ENCODE measurements at places on chromosomes 2 and 18. TPM values are rescaled to one million over a fixed set of nuclear protein-coding genes. Genes with fewer than 3 reads are reported as not detected.

Gene UGT1A4
- total RNA-seq: 0.21 TPM

Gene GKN1
- not detected for total RNA-seq

Gene TMEM182
- 3.7 TPM for total RNA-seq

GRCh38 chr18:8052237-8052701 lies 485.2 kb downstream of the PTPRM start:
- H3K27ac ChIP-seq: no peak overlapping the region
- no peak overlapping the region for H3K4me3 ChIP-seq

GRCh38 chr2:158729873-158730620 lies 65.1 kb upstream of the DAPL1 start:
- H3K4me1 ChIP-seq: peaks cover 21% of the 10 kb centered on the region
- DNase-seq: no peak
- H3K4me3 ChIP-seq: no peak overlapping the region
- H3K27me3 ChIP-seq: no peaks in the 10 kb centered on the region

GRCh38 chr18:54828986-54829385 lies 709 bp downstream of the RAB27B start:
- DNase-seq: no peak
- H3K4me1 ChIP-seq: peaks cover 10% of the 10 kb centered on the region
- no peak overlapping the region for H3K27ac ChIP-seq
- H3K36me3 ChIP-seq: no peaks in the 10 kb centered on the region

DNA sequence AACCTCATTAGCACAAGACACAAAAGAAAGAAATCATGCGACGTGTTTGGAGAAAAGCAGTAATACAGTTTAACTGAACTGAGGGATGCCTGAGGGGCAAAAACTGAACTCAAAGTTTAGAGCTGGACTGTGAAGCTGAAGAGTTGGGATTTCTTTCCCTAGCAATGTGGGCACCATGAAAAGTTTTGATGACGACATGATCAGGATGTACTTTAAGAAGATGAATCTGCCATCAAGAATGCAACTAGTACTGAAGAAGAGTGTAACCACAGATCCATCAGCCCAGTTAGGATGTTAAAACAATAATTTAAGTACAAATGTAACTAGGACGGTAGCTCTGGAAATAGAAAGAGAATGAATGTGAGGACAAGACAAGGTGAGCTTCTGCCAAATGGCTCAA lies 196.2 kb downstream of the VWC2L start:
- no peaks in the 10 kb centered on the region for H3K36me3 ChIP-seq
- no peak overlapping the region for H3K27ac ChIP-seq
- no peak overlapping the region for H3K4me3 ChIP-seq
- DNase-seq: no peak

DNA sequence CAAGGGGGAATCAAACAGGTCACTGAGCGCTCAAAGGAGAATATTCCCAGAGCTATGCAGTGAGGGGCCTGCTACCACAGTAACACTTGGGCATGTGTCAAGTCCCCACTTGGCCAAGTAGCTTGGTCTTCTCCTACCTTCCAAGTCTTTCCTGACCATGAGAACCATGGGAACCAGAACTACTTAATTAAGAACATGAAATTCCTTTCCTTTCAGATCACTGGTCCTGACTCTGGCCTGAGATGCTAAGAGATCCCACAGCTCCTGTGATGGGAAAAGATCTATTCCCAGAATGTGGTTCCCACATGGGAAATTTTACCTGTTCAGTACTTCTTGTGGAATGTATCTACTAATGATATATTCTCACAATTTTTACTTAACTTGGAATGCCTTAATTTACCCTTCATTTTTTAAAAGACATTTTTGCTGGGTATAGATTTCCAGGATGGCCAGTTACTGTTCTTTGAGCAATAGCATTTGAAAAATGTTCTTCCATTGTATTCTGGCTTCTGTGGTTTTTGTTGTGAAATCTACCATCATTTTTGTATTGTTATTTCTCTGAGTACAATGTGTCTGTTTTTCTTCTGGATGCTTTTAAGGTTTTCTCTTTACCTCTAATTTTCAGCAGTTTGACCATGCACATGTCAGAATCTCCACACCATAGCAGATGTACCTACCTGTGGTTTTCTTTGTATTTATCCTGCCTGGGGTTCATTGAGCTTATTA lies 37.9 kb downstream of the KCNIP3 start:
- DNase-seq: no peak
- no peaks in the 10 kb centered on the region for H3K4me1 ChIP-seq
- no peak overlapping the region for H3K4me3 ChIP-seq
- H3K27ac ChIP-seq: no peak overlapping the region
- no peaks in the 10 kb centered on the region for H3K27me3 ChIP-seq

GRCh38 chr2:12959935-12960334 lies 243.2 kb downstream of the TRIB2 start:
- no peak overlapping the region for H3K4me3 ChIP-seq
- H3K27ac ChIP-seq: no peak overlapping the region
- H3K36me3 ChIP-seq: no peaks in the 10 kb centered on the region
- H3K27me3 ChIP-seq: no peaks in the 10 kb centered on the region
- DNase-seq: no peak
- no peaks in the 10 kb centered on the region for H3K4me1 ChIP-seq

DNA sequence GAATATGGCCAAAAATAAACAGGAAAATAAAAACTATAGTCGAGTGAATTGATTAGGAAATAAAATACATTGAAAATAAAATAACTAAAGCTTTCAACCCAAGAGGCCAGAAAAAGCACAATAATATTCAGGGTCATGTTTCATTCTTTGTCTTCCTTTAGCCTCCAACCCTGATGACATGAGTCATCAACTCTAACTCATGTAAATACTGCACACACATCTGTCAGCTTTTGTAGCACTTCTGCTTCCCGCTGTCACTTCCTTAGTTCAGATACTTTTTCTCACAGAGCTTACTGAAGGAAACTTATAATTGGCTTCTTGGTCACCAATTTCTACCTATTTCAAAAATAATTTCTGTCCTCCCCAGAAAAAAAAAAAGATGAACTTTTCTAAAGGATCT lies 112.8 kb downstream of the UPP2 start:
- DNase-seq: no peak
- no peak overlapping the region for H3K27ac ChIP-seq
- H3K4me1 ChIP-seq: peaks cover 20% of the 10 kb centered on the region
- peaks cover 2% of the 10 kb centered on the region for H3K36me3 ChIP-seq

DNA sequence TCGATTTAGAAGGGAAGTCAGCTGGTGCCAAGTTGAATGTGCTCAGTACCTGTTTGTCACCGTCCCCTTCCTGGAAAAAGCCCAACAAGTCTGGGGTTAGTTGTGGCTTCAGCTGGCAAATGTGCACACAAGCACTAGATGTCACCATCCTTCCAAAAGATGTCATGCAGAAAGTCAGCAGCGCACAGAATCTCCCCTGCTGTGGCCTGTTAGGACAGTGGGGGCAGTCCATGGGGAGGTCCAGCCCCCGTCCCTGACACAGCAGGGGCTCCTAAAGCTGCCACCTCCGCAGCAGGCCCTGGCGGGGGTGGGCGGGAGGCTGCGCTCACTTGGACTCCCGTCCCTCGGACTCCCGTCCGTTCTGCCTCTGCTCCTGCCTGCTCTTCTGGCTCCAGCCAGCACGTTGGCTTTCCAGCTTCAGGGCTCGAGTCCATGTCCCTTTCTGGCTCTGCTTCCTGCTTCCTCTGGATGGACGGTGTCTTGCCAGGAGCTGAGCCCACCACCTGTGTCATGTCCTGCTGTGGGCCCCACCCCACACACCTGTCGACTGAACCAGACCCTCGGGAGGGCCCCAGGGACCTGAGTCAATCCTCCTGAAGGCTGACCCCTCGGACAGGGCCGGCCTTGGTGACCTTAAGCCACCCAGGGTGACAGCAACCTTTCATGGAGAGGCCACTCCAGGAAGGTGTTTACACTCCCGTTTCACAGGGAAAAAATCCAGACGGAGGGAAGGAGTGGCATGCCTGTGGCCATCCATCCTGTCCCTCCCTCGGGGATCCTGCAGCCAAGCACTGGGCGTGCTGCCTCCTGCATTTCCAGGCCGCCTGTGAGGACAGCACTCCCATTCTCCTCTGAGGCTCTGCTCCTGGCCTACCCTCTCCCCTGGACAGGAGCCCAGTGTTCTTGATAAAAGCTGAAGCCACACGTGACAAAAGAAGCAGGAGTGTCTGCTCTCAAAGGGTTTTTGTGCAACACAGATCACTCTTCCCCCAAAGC lies 8.5 kb downstream of the RAB17 start:
- peak overlapping the region; percentile 70 for H3K27ac ChIP-seq
- peaks cover 3% of the 10 kb centered on the region for H3K4me1 ChIP-seq
- no peak overlapping the region for H3K4me3 ChIP-seq
- H3K36me3 ChIP-seq: no peaks in the 10 kb centered on the region
- peak; percentile 83 for DNase-seq

DNA sequence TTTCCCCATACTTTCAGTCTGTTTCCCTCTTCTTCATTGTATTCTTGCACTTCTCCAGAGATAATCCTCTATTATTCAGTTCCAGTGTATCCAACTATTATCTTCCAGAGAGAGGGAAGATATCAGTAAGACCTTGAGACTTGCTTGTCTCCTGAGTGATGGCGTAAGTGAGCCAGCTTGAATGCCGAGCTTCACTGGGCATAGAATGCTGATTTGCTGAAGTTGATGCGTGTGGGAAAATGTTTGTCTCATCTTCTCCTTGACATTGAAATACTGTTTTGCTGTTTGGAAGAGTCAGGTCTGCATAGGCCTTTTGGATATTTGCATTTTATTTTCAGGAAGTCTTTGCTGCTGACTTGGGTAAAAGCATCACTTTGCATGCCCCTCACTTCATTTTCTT lies 41.1 kb upstream of the MGAT5 start:
- H3K4me3 ChIP-seq: no peak overlapping the region
- no peaks in the 10 kb centered on the region for H3K27me3 ChIP-seq
- no peak for DNase-seq
- no peaks in the 10 kb centered on the region for H3K36me3 ChIP-seq

GRCh38 chr2:26580751-26581150 lies 60.4 kb downstream of the CIB4 start:
- H3K4me1 ChIP-seq: no peaks in the 10 kb centered on the region
- no peak for DNase-seq
- no peak overlapping the region for H3K4me3 ChIP-seq
- H3K36me3 ChIP-seq: no peaks in the 10 kb centered on the region
- H3K27ac ChIP-seq: no peak overlapping the region

Measured in lung (tissue), 17 donors.